ENCODE measurements at places on chromosomes 11 and 22.

DNA sequence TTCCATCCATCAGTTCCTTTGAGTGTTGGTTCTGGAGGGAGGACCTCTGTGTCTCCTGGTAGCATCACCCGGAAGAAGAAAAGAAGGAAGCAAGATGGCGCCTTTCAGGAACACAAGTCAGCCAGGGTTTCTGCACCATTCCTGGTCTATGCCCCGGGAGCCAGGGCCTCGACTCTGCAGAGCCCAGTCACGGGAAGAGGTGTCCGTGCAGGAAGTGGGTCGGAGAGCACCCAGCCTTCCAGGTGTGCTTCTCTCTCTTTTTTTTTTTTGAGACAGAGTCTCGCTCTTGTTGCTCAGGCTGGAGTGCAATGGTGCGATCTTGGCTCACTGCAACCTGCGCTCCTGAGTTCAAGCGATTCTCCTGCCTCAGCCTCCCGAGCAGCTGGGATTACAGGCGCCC lies 21.2 kb downstream of the MRPL21 start:
- DNase-seq = no peak

- DNase-seq = no peak
These were observed 2.0 kb downstream of the JRKL start for GRCh38 chr11:96391698-96392307.

GRCh38 chr11:131356206-131356605 lies 14.2 kb upstream of the NTM start:
- DNase-seq = no peak

DNA sequence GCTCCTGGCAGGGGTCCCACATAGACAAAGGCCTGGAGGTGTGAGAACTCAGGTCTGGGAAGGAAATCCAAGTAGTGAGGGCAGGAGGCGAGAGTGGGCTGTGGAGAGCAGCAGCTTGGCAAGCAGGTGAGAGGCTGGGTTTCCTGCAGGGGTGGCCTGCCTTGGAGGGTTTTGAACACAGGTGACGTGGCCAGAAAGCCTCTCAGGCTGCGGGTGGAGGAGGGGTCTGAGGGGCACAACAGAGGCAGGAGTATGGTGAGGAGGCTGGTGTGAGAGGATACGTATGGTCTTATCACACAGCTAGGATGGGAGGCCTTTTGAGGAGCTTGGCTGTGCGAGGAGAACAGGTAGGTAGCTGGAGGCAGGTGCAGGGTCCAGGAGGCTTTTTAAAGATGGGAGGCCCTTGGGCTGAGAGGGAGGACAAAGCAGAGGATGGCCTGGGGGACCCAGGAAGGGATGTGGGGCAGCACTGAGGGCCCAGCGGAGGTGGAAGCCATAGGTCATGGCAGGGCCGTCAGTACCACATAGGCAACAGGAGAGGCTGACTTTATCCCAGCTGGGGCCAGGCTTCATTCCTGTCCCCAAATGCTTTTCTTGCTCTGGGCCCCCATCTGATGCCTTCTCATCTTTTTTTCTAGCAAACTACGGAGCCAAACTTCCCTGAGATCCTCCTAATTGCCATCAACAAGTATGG lies 84.4 kb downstream of the MYO7A start:
- no peak for DNase-seq

- DNase-seq = no peak
These were observed 3.1 kb upstream of the CALCA start for GRCh38 chr11:14975252-14975587.

DNA sequence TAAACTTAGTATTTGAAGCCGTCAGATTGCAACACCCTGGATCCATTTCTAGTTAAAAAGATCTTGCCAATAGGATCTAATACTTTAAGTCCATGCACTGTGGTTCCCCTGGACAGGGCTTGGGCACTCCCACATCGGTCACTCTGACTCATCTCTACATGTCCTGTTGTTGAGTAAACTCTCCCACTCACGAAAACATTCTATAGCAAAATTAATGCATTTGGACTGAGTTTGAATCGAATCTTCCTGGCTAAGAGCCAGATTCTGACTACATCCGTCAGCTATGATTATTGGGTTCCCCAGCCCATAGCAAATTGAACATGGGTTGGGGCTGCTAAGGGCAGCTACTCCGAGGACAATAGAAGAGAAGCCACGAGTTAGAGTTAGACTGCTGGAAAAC lies 182.1 kb upstream of the SORL1-AS1 start:
- DNase-seq = no peak

- DNase-seq = no peak
These were observed 96.9 kb downstream of the SLC1A2 start for GRCh38 chr11:35322318-35322979.

DNA sequence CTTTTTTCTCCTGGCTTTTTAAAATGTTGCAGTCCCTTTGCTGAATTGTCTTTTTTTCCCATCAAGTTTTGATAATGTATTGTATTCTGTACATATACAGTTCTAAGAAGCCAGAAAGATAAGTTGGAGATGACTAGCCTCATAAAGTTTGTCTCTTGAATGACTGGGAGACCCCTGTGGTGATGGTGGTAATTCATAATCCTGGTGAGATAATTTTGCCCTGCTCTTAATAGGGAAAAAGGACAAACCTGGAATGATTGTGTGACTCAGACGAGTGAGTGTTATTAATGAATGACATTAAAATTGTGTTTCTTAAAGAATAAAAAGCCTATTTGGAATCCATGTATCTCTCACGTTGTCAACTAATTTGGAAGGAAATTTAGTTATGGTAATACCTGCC lies 1.2 kb downstream of the HIKESHI start:
- no peak for DNase-seq

GRCh38 chr11:8728563-8728962 lies 46.0 kb downstream of the RPL27A start:
- no peak for DNase-seq

GRCh38 chr11:132342408-132342807 lies 972.0 kb downstream of the NTM start:
- DNase-seq = no peak

GRCh38 chr22:47126344-47126811 lies 363.9 kb downstream of the TBC1D22A start:
- no peak for DNase-seq

- DNase-seq = no peak
These were observed 3.7 kb downstream of the SERPIND1 start for GRCh38 chr22:20777420-20778177.

GRCh38 chr11:121112498-121113455 lies 11.7 kb downstream of the TECTA start:
- no peak for DNase-seq

- no peak for DNase-seq
These were observed 4.7 kb upstream of the C11orf86 start for GRCh38 chr11:66970371-66970806.

- peak; percentile 18 for DNase-seq
These were observed 9.2 kb upstream of the MAPK1 start for GRCh38 chr22:21876486-21877176.

DNA sequence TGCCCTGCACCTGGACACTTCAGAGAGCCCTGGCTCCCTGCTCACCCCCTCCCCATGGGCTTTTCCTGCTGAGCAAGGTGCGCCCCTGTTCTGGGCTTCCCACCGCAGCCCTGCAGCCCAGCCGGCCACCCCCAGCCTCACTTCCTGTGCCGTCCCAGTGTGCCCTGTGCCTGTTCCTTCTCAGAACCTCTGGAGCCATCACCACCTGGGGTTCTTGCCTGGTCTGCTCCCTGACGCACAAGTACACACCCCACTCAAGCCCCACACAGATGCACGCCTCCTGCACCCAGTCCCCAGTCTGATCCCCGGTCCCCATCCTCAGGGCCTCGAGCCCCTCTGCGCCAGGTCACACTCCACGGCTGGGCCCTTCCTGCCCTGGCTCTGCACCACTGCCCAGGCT lies 23.9 kb upstream of the DGCR8 start:
- DNase-seq = no peak

Measured in activated CD8-positive, alpha-beta memory T cell treated with anti-CD3 and anti-CD28 coated beads for 48 hours (primary cell).